ENCODE measurements at places on chromosomes 7 and 10. TPM values are rescaled to one million over a fixed set of nuclear protein-coding genes. Genes with fewer than 3 reads are reported as not detected.

DNA sequence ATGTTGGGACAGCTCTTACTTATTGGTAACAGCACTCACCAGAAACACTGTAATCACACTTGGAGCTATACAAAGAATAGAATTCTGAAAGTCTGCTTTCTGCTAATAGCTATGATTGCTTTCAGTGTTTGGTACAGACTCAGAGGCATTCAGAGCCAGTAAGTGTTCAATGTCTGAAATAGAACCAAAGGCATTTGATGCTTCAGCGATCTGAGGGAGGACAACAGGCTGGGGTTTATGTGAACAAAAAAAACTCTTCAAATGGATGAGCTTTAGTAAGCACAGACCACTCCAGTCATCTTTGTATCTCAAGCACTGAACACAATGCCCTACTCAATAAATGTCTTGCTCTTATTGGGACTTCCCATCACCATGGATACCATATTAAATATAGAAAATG is 322.8 kb upstream of the GRM3 start:
- H3K27ac ChIP-seq: no peak overlapping the region
- no peaks in the 10 kb centered on the region for H3K4me1 ChIP-seq
- H3K36me3 ChIP-seq: no peaks in the 10 kb centered on the region
- no peak for DNase-seq
- H3K4me3 ChIP-seq: no peak overlapping the region

Gene MYH16
- not detected for total RNA-seq

- H3K4me1 ChIP-seq: no peaks in the 10 kb centered on the region
- no peak for DNase-seq
- H3K36me3 ChIP-seq: no peaks in the 10 kb centered on the region
- H3K27me3 ChIP-seq: no peaks in the 10 kb centered on the region
Observed at GRCh38 chr10:65907199-65907712, 1018.6 kb upstream of the LRRTM3 start.

DNA sequence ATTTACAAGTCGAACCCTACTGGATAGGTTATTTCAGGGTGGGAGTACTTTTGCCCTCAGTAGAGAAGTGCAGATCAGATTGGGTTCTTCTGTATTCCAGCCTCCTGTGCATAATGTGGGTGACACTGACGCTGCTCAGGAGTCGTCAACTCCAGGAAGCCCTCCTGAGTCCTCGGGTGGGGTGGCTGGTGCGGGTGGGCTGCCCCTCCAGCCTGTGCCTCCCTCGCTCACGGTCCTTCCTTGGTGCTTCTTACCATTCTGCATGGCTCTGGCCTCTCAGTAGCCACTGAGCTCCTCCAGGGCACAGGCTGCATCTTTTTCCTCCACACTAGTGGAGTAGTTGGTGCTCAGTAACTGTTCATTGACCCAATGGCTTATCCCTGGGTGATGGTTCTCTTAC is 4.3 kb downstream of the CDH23 start:
- peaks cover 34% of the 10 kb centered on the region for H3K27me3 ChIP-seq
- H3K27ac ChIP-seq: no peak overlapping the region
- H3K4me3 ChIP-seq: no peak overlapping the region

DNA sequence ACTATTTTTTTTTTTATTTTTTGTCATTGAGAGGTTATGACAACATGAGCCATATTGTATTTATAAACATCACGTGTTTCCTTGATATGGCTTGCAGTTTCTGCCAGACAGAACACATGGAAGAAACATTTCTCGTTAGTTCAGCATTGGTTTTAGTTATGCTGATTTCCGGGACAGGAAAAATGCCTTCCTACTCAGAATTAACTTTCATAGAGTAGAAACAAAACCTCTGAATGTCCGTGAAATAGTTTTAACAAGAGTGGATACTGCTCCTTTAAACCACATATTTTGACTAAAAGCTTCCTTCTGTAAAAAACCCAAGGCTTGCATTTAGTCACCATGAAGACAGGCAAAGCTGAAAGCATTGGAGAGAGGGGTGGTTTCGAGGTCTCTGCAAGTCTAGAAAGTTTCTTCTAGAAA is 240.4 kb downstream of the KIAA1217 start:
- H3K27ac ChIP-seq: no peak overlapping the region
- H3K4me1 ChIP-seq: peaks cover 7% of the 10 kb centered on the region
- H3K36me3 ChIP-seq: no peaks in the 10 kb centered on the region
- H3K27me3 ChIP-seq: no peaks in the 10 kb centered on the region

Gene TMEM229A
- total RNA-seq: not detected

DNA sequence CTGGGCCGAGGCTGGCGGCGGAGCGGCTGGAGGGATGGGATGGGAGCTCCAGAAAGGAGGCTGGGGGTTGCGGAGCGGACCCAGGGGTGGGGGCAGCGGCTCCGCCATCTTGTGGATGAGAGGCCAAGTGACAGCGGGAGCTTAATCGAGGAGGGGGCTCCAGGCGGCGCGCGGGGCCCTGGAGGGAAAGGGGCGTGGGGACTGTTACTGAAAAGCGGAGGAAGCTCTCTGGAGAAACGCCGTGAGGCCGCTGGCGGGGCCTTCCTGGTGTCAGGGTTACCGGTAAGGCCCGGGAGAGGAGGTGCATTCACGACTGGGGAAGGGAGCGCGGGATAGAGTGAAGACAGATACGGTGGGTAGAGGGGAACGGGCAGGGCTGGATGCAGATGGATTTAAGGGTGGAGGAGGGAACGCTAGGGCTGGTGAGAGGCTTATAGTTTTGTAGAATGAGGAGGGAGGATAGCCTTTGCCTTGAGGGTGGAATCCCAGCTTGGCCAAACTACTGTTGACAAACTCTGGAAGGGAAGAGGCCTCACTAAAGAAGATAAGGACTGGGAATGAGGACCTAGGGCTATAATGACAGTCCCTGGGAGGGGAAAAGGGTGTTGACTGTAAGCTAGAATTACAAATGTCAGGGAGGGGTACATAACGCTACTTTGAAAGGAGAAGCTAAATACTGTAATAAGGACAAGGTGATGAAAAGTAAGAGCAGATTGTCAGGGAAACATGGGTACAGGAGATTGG is 535 bp downstream of the BTRC start:
- H3K4me1 ChIP-seq: peaks cover 17% of the 10 kb centered on the region
- H3K36me3 ChIP-seq: no peaks in the 10 kb centered on the region
- H3K4me3 ChIP-seq: peak overlapping the region; percentile 79

DNA sequence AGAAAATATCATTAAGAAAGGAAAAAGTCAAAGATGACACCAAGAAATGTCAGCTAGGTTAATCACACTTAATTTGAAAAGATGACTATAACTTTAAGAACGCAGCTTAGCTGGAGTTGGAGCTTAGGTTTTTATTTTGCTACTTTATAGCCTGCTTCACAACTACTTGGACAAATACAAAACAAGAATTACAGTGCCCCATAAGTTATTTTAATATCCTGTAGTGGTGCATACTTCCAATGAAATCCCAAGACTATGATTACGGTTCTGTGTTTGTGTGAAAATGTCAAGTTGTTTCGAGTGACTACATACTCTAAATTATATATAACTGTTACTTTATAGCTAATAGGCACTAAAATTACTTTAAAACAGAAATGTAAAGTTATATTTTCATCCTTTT is 244.6 kb upstream of the MGMT start:
- no peak overlapping the region for H3K27ac ChIP-seq
- H3K4me3 ChIP-seq: no peak overlapping the region
- H3K4me1 ChIP-seq: no peaks in the 10 kb centered on the region
- no peaks in the 10 kb centered on the region for H3K27me3 ChIP-seq

- DNase-seq: no peak
- H3K4me1 ChIP-seq: no peaks in the 10 kb centered on the region
- no peaks in the 10 kb centered on the region for H3K36me3 ChIP-seq
- no peak overlapping the region for H3K27ac ChIP-seq
Observed at GRCh38 chr10:60803433-60803832, 25.2 kb downstream of the CDK1 start.

Gene CYP26C1
- total RNA-seq: not detected

DNA sequence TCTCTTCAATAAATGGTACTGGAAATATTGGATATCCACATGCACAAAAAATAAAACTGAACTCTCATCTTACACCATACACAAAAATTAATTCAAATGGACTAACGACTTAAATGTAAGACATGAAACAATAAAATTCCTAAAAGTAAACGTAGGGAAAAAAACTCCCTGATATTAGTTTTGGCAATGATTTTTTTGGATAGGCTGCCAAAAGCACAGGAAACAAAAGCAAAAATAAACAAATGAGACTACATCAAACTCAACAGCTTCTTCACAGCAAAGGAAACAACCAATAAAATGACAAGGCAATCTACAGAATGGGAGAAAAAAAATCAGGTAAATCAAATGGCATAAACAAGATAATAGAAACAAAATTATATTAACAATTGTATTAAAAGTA is 65.7 kb downstream of the ORC5 start:
- H3K27ac ChIP-seq: no peak overlapping the region
- H3K4me3 ChIP-seq: no peak overlapping the region

GRCh38 chr7:2445898-2446555 is 30.2 kb downstream of the GRIFIN start:
- no peak overlapping the region for H3K27ac ChIP-seq
- H3K4me1 ChIP-seq: no peaks in the 10 kb centered on the region

Gene OLAH
- total RNA-seq: 0.34 TPM

GRCh38 chr10:59817773-59818172 is 64.5 kb upstream of the MRLN start:
- no peaks in the 10 kb centered on the region for H3K27me3 ChIP-seq
- no peak overlapping the region for H3K27ac ChIP-seq
- DNase-seq: no peak
- H3K4me1 ChIP-seq: no peaks in the 10 kb centered on the region

Gene OR9A2
- not detected for total RNA-seq

DNA sequence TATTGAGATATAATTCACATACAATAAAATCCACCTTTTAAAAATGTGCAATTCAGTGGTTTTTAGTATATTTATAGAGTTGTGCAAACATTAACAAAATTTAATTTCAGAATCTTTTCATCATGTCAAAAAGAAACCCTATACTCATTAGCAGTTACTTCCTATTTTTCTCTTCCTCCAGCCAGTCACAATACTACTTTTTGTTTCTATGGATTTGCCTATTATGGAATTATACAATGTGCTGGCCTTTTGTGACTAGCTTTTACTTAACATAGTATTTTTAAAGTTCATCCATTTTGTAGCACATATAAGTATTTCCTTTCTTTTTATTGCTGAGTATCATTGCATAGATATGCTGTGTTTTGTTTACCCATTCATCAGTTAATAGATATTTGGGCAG is 199.9 kb upstream of the IMMP2L start:
- H3K27ac ChIP-seq: no peak overlapping the region
- no peaks in the 10 kb centered on the region for H3K4me1 ChIP-seq
- H3K36me3 ChIP-seq: no peaks in the 10 kb centered on the region
- no peaks in the 10 kb centered on the region for H3K27me3 ChIP-seq
- H3K4me3 ChIP-seq: no peak overlapping the region

GRCh38 chr7:110842796-110843195 is 248.1 kb upstream of the LRRN3 start:
- H3K27me3 ChIP-seq: no peaks in the 10 kb centered on the region
- H3K4me1 ChIP-seq: no peaks in the 10 kb centered on the region
- H3K27ac ChIP-seq: no peak overlapping the region
- no peak overlapping the region for H3K4me3 ChIP-seq
- no peaks in the 10 kb centered on the region for H3K36me3 ChIP-seq

Gene FZD8
- total RNA-seq: 2.1 TPM

DNA sequence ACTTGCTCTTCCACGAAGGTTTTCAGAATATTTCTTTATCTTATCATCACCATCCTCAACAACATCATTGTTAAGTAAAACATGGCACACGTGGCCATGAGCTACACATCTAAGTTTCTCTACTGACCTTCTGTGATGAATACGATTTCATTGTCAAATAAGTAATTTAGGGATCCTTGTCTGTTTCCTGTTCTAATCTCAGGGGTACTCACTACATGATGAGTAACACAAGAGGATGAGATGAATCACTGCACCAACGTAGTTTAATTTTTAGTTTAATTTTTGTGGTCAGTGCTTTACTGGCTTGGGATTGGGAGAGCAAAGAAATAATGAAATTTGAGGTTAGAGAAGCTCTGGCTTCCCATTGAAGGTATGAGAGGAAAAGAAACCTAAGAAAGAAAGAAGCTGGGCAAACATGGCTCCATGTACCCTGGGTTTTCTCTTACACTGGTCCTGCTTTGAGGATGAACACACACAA is 461.9 kb upstream of the KLF6 start:
- no peak overlapping the region for H3K4me3 ChIP-seq
- no peaks in the 10 kb centered on the region for H3K4me1 ChIP-seq
- DNase-seq: no peak
- no peak overlapping the region for H3K27ac ChIP-seq
- no peaks in the 10 kb centered on the region for H3K27me3 ChIP-seq

- no peaks in the 10 kb centered on the region for H3K36me3 ChIP-seq
- no peak for DNase-seq
- H3K4me1 ChIP-seq: no peaks in the 10 kb centered on the region
- no peak overlapping the region for H3K27ac ChIP-seq
Observed at GRCh38 chr7:106560482-106560881, 100.5 kb downstream of the CCDC71L start.

Gene EPO
- total RNA-seq: not detected

Gene AQP1
- 0.17 TPM for total RNA-seq

DNA sequence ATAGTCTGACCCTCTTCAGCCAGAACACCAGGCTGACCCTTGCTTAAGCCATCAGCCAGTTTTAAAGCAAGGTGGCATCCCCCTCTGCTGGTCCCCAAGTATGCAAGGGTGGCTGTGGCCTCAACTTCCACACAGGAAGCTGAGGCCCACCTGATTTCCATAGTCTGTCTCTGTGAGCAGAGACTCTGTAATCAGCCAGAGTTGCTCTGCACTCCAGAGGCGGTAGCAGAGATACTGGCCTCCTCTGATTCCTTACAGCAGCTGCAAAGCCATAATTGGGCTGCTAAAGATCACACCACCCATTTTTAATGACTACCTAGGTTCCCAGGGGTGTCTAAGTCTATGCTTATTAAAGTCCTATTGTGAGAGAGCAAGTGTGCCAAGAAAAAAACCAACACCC is 1.8 kb downstream of the PDAP1 start:
- peaks cover 55% of the 10 kb centered on the region for H3K4me1 ChIP-seq
- peaks cover 38% of the 10 kb centered on the region for H3K36me3 ChIP-seq
- no peak for DNase-seq
- no peak overlapping the region for H3K4me3 ChIP-seq
- peak overlapping the region; percentile 98 for H3K27ac ChIP-seq

Gene GTF2IRD1
- 1.2 TPM for total RNA-seq

DNA sequence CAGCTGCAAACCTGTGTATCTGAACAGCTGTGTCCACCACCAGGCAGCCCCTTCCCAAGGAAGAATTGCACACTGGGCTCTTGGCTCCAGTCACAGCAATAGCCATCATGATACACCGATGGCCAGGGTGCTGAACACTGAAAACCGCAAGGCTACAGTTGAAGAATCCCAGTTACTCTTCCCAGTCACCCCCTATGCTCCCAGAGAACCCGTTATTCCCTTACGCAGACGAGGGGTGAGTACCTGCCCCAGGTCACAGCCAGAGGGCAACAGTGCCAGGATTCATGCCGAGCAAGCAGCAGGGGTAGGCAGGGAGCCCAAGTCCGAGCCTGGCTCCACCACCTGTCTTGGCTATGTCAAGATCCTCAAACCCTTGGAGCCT is 57.8 kb downstream of the RASGEF1A start:
- H3K27ac ChIP-seq: no peak overlapping the region
- H3K4me3 ChIP-seq: no peak overlapping the region
- no peaks in the 10 kb centered on the region for H3K27me3 ChIP-seq
- H3K36me3 ChIP-seq: no peaks in the 10 kb centered on the region
